ENCODE measurements at places on chromosomes 3 and 15.

DNA sequence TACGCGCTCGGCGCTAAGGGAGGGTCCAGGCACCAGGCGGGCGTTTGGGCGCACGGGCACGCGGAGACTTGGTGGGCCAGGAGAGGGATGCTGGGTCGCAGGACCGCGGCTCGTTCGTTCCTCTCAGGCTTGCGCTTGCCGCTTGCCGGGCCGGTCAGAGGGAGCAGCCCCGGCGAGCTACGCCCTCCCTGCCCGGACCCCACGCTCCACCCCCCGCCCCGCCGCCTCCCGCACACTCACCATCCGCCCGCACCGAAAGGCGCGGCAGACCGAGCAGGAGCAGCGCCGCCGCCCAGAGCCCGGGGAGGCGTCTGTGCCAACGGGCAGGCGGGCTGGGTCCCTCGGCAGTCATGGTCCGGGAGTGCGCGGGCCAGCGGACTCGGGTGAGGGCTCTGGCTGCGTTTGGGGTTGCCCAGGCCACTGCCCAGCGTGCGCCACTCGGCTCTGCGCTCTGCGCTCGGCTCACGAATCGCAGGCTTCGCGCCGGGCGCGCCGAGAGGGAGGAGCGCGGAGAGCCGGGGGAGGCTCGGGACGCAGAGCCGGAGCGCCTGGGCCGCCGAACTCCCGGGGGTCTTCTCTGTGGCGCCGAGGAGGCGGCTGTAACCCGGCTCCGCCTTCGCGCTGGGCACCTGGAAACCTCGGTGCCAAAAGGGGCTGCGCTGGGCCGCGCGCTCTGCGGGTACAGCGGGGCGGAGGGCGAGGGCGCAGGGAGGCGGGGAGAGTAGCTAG lies at the start of gene SUSD5:
Gene SUSD5 (minus strand): TSS at position 365 of the 729 bp plus-strand sequence. CDS start 13 bp downstream, at position 352.
- DNase-seq: no peak

GRCh38 chr15:72063186-72063585 lies 54.8 kb downstream of the MYO9A start:
- no peak for DNase-seq

GRCh38 chr3:177680472-177680821 lies 483.2 kb upstream of the TBL1XR1 start:
- no peak for DNase-seq

- DNase-seq: no peak
These were observed 203.4 kb downstream of the FOXP1 start for GRCh38 chr3:71380096-71380495.

DNA sequence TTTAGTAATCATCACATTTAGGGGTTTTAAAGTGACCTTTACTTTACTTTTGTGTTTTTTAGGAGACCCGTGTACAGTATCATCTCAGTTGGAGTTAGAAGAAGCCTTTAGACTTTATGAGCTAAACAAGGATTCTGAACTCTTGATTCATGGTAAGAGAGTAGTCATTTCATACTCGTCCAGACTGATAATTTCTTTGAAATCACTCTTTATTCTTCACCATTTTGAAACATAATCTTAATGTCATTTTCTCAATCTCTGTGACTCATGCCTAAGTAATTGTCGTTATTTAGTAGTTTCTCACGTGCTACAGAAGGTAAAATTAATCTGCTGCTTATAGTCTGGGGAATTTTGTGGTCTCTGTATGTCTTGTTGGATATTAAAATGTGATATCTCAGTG lies 37.7 kb downstream of the PRKCI start:
- DNase-seq: no peak

DNA sequence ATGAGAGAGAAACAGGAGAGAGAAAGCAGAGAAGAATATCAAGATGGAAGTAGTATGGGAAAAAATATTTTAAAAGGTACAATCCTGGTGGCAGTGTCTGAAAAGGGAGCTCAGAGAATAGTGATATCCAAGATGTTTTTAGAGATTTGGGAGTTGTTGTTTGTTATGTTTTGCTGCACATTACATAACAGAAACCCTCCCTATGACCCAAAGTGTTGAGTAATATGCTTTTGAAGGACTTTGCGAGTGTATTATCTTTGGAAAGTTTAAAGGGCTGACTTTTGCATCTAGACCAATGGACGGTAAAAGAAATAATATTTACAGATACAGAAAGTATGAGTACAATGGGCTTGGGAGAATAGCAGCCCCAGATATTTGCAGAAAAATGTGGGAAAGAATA lies 759.7 kb downstream of the NTRK3 start:
- DNase-seq: no peak

Measured in stimulated activated CD4-positive, alpha-beta T cell treated with anti-CD3 and anti-CD28 coated beads, Interleukin-2, amount 100 ng/mL, for 4 hours (primary cell).